SK-N-SH treated with all-trans-retinoic acid at 6 μM for 48 hours (cell line): ENCODE measurements at places on chromosomes 6 and 20.

- no peak for ATAC-seq
These were observed 122.6 kb upstream of the PLCB4 start for GRCh38 chr20:8946036-8946940.

DNA sequence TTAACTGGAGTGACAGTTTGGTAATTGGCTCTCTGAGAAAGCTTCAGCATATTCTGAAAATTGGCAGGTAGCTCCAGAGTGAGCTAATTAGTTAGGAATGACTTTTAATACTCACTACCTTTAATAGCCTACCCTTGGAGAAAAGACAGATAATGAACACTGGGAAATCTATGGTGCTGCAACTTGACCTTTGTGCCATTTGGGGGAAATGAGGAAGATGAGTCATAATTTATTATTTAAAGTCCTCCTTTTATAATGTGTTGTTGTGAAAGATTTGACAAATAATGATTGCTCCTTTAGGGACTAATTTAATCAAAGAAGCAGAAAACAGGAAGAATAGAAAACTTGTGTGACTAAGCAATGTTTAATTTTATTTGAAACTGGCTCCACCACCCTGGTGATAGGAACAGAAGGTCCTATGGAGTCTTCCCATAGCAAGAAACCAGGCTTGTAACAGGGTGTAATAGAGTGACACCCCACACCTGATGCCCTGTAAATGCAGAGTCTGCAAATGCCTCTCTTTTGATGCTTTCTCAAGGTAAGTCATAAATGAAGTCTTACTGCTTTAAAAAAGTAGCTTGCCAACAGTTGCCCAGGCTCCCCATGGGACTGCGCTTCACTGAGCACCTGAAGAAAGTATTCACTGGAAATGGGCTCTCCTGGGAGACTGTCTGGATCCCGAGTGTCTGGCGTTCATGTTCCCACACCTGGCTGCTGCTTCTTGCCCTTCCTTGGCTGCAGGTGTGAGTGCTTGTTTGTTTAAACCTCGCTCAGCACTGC, 134.4 kb downstream of the LRRC1 start:
- ATAC-seq, result no peak

DNA sequence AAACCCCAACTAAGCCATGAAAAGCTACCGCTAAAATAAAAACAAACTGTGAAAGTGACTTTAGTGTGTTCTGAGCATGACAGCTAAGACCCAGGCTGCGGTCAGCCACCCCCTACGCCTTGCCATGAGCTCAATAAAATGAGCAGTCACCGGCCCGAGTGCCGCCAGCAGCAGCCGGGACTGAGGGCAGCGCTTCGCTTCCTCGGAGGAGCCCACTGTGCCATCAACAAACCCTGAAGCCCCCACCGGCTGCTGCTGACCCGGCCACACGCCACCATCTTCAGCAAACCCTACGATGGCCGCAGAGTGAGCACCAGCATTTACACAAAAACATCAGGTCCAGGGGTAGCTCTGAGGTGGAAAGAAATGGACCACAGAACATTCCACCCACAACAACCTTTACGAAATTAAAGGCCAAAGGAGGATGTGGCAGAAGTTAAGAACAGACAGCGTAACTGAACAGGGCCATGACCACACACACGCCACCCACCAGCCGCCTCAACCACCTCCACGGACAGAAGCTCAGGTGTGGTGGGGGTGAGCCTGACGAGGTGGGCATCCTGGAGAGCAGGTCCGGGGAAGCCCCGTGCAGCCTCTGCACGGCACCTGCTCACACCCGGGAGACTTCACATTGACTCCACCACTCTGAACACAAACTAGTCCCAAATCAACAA, 67.0 kb downstream of the THBS2 start:
- no peak for ATAC-seq

DNA sequence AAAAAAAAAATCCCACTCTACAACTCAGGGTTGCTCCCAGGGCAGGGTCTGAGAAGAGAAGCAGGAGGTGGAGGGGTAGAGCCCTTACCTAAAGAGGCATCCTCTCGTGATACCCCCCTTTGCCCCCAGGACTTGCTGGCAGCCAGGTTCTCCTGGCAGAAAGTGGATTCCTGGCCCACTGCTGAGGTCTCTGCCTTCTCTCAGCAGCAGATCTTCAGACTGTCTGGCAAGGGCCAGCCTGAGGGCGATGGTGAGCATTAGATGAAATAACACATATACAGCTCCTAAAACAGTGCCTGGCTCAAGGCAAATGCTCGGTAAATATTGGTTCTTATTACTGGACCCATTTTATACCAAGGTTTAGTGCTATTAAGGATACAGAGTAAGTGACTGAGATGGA, 4.8 kb upstream of the GLP1R start:
- ATAC-seq, result no peak

DNA sequence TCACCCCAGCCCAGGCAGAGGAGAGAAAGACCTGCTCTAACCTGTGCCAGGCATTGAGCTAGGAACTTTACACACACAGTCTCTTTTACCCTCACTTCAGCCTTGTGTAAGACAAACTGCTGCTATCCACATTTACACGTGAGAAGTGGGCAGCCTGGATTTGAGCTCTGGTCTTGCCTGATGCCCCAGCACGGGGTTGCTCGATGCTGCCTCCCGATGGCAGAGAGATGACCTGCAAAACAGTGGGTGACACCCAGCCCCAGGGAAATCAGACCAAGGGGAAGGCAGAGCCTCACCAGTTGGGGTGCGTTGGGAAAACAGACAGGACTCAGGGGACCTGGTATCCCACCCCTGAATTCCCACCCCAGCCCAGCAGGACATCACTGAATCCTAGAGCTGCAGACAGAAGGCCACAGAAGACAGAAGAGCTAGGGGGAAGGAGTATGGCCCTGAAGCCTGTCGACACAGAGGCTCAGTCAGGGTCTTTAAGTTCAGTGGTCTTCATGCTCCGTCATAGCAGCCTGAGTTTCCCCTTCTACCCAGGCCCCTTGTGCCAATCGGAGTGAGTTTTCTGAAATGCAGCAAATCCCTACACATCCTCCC, 990 bp downstream of the BPI start:
- ATAC-seq, result peak; percentile 76

DNA sequence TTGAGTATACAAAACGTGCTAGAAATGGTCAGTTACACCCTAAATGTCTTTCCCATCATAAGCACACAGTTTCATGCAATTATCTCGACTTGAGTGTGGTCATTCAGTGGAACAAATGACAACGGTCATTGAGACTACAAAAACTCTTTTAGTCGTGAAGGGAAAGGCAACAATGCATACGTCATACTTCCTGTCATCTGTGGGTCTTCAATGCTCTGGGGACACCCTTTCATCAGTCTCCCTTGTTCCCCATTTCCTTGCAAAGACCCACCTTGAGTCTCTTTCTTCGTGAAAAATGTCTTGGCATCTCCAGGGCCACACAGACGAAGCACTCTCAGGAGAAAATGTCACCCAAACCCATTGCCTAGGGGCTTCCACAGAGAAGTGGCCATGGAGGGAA, 238.5 kb downstream of the GMPR start:
- ATAC-seq, result no peak
